Psoas muscle (tissue), 8 donors: ENCODE measurements at places on chromosomes 1 and 21.

GRCh38 chr1:25580927-25581326 lies 35.7 kb upstream of the MAN1C1 start:
- no peak for DNase-seq

GRCh38 chr1:162676750-162677149 lies 44.5 kb downstream of the DDR2 start:
- DNase-seq: no peak

GRCh38 chr1:51283979-51284378 lies 46.4 kb downstream of the TTC39A start:
- no peak for DNase-seq

- no peak for DNase-seq
Observed at GRCh38 chr1:10459184-10459583, 9.4 kb downstream of the CORT start.

DNA sequence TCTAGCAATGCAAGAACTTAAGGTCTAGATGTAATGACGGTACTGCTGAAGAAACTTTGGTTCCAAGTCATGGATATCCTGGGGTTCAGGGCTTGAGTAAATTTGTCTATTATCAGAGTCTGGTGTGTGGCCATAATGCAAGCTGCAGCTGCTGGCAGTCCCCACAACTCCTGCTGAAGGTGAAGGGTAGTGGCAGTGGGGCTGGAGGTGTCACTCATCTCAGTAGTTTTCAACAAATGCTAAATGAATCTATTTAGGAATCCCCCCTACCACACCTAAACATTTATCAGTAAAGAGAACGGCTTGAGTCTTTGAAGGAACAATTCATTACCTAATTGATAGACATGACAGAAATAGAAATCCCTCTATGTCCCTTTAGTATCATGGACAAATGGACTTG lies 99.2 kb upstream of the GNG4 start:
- DNase-seq: no peak

GRCh38 chr1:35707601-35708440 lies 10.9 kb downstream of the C1orf216 start:
- no peak for DNase-seq

- peak; percentile 88 for DNase-seq
Observed at GRCh38 chr21:43825936-43826622, 36.7 kb downstream of the RRP1 start.

DNA sequence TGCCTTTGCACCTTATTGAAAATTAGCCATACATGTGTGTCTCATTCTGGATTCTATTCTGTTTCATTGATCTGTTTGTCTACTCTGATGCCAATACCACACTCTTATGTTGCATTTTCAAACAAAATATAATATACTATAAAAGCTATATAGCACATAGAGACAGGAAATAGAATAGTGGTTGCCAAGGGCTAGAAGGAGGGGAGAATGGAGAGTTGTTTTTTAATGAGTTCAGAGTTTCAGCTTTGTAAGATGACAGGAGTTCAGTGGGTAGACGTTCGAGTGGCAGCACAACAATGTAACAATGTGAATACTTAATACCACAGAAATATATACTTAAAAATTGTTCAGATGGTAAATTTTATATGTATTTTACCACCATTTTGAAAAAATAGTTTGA lies 17.0 kb downstream of the RLF start:
- DNase-seq: no peak

GRCh38 chr1:24551960-24552571 lies 3.8 kb upstream of the NCMAP start:
- no peak for DNase-seq
